ENCODE measurements at places on chromosomes 11 and 22.

DNA sequence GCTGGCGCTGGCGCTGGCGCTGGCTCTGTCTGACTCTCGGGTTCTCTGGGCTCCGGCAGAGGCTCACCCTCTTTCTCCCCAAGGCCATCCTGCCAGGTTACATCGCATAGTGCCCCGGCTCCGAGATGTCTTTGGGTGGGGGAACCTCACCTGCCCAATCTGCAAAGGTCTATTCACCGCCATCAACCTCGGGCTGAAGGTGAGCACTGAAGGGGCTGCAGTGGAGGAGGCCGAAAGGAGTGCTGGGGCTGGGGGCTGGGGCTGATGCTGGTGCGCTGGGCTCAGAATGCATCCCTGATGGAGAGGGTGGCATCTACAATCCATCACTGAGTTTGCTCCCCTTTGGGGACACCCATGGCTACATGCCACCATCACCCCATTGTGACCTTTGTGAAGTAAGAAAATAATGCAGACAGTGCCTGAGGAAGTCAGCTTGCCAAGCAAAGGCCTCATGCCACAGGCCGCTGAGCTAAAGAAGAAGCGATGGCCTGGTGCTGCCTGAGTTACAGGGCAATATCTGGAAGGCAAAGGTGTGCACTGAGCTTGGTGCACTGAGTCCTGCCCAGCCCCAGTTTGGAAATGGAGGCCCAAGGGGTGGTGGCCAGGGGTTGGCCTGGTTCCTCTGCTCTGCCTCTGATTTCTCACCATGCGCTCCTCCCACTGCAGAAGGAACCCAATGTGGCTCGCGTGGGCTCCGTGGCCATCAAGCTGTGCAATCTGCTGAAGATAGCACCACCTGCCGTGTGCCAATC lies 620 bp downstream of the SMPD1 start:
- no peak for DNase-seq

DNA sequence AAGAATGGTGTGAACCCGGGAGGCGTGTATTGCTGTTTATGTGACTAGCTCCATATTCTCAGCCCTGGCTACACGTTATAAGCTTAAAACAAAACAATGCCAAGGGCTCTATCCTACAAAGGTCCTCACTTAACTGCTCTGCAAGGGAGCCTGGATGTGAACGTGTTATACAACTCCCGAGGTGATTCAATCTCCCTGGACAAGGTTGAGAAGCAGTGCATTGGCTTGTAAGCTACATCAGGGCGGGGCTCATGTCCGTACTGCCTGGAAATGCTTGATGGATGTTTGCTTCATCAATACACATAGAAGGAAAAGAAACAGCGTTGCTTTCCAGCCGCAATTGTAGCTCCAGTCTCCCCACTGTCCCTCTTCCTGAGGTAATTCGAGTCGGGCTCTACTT lies 256.9 kb upstream of the SYN3 start:
- DNase-seq = no peak

DNA sequence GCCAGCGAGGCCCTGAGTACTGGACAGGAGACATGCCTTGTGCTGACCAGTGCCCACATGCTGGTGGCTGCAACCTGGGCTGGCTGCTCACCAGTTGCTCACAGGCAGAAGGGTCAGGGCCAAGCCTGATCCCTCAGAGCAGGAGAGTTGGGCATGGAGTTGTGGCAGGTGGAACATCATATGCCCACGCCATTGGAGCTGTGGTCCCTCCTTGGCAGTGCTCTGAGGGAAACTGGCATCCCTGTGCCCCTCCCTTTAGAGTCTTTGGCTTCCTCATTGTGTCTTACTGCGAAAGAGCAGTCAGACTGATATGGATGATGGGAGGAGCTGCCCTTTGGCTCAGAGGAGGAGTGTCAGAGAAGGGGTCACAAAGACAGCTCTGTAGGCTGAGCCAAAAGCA lies 3.1 kb upstream of the MYEOV start:
- DNase-seq = no peak

- DNase-seq = no peak
These were observed 679 bp downstream of the SPCS2 start for GRCh38 chr11:74949753-74950137.

- peak; percentile 7 for DNase-seq
These were observed 465 bp downstream of the MAPK1 start for GRCh38 chr22:21866833-21867527.

DNA sequence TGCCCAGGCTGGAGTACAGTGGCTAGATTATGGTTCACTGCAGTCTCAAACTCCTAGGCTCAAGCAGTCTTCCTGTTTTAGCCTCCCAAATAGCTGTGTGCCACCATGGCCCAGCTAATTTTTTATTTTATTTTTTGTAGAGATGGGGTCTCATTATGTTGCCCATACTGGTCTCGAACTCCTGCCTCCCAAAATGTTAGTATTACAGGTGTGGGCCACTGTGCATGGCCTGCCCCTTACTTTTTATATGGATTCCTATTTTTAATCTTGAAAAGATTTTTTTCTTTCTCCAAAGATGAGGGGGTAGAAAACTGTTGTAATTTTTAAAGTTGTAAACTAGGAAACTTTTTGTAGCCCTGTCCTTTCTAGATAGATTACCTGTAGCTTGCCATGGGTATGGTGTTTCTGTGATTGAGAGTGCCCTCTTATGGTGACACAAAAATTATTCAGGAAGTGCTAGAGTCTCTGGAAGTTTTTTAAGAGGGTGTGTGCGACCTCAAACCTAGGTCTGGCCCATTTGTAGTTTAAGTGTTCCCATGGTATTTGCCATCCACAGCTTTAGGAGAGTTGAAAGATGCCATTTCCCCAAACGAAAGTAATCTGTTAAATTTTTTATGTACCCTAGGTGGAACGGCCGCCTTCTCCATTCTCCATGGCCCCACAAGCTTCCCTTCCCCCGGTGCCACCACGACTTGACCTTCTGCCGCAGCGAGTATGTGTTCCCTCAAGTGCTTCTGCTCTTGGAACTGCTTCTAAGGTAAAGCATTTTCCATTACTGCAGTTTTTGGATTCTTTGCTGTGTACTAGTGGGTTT lies 32.4 kb downstream of the MCAM start:
- DNase-seq = peak; percentile 62

- no peak for DNase-seq
These were observed 62.7 kb downstream of the LIF start for GRCh38 chr22:30183861-30184278.

DNA sequence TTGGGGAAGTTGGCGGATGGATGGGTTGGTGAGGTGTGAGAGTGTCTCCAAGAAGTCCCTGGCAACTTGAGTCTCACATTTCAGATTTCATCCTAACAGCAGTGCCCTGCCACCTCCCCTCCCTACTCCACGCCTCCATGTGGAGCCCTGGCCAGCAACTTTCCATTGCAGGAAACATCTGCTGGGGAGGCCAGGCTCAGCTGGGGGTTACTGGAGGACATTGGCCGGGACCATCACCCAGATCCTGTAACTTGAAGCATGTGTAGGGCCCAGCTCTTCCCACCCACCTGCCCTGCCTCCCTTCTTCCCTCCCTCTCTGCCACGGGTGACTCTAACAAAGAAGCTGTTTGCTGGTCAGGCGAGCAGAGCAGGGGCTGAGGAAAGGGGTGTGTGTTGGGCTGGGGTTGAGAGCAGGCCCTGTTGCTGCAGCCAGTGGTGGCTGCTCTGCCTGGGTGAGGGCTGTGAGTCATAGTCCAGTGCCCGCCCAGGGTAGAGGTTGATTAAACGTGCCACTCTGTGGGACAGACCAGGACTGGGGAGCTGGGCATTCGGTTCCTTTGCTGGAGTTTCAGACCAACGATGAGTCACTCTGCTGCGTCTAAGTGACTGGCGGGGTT lies 64.0 kb downstream of the SCN3B start:
- DNase-seq = no peak

GRCh38 chr22:45867118-45867905 lies 109.7 kb downstream of the WNT7B start:
- no peak for DNase-seq

DNA sequence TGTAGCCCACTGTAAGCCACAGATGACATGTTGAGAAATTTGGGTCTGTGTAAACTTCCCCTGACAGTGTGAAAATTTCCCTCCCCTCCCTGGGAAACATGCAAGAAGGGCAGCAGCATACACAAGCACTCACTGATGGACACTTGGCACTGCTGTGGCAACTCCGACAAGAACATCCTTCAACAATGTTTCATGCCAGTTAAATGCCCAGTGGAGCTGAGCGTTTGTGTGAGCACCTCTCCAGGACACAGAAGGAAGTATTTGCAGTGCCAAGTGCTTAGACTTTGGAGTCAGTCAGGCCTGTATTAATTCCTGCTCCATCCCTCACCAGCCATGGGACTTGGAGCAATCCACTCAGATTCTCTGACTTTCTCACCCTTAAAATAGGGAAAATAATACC lies 17.7 kb downstream of the C11orf87 start:
- no peak for DNase-seq

DNA sequence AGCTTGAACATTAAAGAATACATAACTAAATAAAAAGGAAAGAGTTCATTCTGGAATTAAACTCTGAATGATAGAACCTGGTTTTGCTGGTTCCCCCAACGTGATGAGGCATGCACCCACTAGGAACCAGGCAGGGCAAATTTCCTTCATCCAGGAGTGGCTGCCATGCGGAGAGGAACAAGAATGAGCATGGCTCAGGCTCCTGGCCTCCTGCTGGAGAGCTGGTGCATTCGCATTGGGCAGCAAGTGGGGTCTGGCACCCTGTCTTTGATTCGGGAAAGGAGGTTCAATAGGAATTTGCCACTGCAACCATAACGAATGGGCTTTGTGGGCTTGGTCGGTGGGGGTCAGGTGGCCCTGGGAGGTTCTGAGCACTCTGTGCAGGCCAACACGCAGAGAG lies 169.8 kb upstream of the TENM4 start:
- DNase-seq = no peak

- no peak for DNase-seq
These were observed 2.0 kb downstream of the SYT12 start for GRCh38 chr11:67024966-67025365.

DNA sequence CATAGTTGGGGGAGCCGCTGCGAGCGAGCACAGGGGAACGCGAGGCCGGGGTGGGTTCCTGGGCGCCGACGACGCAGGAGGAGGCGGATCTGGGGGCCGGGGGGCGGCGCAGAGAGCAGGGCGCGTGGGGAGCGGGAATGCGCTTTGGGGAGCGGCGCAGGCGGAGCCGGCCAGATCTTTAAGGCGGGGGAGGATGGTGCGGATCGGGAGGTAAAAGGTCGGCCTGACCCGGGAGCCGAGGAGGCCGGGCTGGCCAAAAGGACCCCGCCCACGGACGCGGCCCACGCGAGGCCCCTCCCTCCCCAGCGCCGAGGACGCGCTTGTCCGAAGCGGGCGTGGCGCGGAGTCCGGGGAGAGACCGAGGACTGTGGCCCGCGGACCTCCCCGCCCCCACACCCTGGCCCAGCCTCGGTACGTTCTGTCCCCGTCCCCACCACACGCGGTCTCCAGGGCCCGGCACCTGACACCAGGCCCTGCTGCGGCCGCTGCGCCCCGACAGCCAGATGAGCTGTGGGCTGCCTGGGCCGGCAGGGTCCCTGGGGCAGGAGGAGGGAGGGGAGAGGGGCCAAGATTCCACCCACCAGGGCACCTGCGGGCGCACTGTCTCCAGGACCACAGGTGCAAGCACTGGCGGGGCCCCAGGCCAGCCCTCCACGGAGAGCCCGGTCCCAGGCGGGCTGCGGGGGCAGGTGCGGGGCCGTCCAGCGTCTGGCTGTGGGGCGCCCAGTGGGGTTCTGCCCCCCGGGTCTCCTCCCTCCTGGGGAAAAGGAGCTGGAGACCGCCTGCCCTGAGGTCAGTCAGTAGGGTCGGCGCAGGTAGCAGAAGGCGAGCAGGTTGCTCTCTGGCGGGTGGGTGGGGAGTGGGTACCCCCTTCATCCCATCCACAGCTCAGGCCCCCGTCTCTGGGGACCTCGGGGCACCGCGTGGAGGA lies 10.9 kb downstream of the PIM3 start:
- no peak for DNase-seq

DNA sequence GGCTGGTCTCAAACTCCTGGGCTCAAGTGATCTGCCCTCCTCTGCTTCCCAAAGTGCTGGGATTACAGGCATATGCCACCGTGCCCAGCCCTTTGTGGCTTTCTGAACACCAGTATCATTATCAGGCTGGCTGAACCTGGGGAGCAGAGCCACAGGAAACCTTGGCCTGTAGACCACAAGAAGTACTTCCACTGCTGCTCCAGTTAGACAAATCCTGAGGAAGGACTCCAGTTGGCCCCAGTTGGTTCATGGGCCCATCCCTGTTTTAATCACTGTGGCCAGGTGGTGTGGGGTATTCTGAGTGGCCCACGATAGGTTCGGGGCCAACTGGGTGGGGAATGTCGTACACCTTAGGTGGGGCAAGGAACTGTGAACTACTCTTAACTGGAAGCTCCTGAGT lies 5.5 kb upstream of the DUSP18 start:
- no peak for DNase-seq

DNA sequence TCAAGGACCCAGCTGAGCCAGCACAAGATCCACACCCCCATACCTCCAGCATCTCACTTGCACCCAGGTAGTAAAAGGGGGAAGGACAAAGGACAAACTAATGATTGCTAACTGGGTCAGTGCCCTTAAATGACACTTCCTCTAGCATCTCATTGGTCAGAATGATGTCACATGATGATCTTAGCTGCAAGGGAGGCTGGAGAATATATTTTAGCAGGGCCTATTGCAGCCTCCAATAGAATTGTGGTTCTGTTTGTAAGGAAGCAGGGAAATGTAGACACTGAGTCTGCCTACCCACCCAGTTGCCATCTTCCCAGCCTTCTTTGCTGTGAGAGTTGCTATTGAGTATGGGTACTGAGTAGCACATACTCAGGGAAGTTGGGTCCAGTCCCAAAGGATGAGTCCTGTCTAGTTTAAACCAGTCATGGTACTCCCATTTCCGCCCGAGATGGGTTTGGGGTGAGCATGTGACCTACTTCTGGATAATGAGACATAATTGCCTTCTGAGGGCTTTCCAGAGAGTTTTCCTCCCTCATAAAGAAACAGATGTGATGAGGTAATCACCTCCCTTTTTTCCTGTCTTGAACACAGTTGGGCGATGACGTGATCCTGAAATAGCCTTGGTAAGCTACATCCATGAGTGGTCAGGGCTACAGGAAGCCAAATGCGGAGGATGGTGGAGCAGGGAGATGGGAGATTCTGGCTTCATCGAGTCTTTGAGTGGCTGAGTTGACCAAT lies 5.5 kb upstream of the DNAL4 start:
- peak; percentile 5 for DNase-seq

- peak; percentile 97 for DNase-seq
These were observed 1270.6 kb downstream of the LRRC4C start for GRCh38 chr11:40188848-40189247.

Data from NCI-H1105 treated with DMSO at 0.1 percent for 48 hours (cell line).